KG1 (cell line): ENCODE measurements at places on chromosomes 6 and 20.

DNA sequence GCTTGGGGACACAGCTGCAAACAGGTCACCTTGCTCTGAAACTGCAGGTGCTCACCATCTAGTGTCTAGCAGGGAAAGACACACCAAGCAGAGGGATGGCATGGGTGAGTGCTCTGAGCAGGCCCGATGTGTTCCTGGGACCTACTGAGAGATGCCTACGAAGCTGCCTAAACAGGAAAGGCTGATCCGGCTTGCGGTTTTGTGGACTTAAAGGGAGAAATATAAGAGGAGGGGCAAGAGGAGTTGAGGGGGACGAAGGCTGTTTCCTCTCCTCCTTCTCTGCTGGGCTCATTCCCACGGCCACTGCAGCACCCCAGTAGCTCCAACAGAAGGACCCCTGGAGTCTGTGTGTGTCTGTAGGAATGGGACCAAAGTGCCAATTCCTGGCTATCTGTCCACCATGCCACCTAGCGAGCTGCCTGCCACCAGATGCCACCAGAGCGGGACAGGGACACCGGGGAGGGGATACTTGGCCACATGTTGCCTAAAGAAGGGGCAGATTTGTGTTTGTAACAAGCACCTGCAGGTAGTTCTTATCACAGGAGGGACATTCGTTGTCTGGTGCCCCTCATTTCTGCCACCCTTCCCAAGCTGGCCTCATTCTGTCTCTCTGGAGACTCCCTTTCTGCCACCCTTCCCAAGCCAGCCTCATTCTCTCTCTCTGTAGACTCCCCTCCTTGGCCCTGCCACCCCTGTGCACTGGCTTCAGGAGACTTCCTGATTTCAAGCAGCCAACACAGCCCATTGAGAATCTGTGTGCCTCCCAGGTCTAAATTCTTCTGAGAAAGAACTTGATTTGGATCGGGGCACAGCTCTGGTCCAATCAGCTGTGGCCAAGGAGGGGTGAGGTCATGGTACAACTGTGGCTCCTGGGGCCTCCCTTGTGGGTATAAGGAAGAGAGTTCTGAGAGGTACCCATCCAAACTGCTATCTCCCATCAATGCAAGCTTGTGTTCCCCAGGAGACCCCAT is 221.8 kb downstream of the ANKRD60 start:
- no peak for DNase-seq

DNA sequence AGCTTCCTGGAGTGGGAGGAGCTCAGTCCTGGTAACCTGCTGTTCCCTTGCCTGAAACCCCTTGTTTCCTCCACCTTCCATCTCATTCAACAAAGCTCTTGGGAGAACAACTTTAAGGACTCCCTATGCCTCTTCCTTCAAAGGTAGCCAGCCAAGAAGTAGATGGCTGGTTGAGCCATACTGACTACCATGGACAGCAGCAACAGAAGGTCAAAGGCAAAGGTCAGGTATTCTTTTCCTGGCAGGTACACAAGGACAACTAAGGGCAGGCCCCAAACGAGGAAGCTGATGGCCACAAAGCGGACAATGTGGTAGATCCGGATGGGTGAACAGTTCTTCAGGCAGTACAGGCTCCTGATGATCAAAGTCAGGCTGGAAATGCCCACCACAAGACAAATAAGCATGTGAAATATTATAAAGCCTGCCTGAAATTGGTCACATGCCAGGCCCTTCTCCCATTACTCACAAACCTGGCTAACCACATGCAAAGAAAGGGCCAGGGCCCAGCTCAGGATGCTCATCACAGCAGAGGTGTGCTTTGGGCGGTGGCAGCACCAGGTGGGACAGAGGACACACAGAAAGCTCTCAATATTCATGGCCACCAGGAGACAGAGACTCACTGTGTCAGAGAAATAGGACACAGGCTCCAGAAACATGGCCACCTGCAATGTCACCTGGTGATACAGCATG is 21.7 kb downstream of the UBD start:
- no peak for DNase-seq

DNA sequence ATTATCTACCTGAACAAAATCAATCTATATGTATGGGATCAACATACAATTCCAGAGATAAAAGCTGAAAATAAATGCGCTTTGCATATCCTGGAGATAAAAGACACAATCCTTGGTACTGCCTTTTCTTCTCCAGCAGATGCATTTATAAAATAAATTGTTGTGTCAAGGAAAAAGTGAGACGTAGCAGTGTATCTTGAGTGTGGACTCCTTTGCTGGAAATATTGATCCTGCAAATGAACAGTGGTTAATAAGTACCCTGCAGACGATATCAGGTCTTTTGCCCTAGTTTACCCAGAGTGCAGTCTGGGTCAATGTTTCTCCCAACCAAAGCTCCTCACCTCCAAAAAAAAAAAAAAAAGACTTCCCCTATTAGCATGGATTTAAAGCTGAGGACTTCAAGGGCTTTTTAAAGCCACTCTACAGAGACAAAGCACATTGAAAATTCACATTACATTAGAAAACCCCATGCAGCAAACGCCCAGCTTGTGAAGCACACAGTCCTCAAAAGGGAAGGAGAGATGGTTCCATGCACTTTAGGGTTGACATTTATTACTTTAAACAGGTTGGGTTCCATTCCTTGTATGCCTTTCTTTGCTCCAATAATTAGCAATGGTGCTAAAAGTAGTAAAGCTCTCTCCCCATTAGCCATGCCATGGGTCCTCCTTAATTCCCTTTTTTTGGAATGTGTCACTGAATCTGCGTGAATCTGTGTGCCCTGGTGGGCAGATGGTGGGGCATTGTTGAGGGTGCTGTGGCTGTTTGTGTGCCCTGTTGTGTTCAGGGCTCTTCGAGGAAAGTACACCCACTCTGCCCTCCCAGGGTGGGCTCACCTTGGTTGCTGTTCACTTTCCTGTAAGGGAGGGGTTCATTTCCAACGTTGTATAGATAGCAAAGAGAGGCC is 21.1 kb downstream of the FOXA2 start:
- no peak for DNase-seq

- DNase-seq = no peak
Measured at GRCh38 chr6:37696220-37696840, 1.4 kb downstream of the MDGA1 start.

- DNase-seq = no peak
Measured at GRCh38 chr6:169051371-169051770, 202.3 kb downstream of the THBS2 start.

DNA sequence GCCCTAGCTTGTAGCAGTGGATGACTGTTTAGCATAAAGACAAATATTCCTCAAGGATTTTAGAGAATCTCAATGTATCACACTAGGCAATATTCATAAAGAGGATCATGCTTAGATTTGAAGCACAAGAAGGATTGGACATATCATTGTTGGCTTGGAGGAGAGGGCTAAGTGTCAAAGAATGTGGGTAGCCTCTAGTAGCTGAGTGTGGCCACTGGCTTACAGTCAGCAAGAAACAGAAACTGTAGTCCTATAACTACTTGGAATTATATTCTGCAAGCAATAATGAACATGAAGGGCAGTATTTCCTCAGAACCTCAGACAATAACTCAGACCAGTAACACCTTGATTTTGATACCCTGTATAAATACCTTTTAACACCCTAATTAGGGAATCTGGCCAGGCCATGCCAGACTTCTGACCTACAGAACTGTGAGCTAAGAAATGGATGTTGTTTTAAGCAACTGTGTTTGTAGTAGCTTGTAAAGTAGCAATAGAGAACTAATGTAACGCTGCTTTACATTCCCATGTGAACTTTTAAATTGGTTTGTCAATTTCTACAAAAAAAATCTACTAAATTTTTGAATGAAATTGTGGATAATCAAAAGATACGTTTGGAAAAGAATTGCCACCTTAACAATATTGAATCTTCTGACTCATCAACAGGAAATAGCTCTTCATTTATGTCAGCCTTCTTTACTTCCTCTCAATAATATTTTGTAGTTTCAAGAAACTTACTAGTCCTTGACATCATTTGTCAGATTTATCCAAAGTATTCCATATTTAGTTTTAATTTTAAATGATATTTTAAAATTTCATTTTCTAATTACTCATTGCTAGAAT is 65.2 kb upstream of the RSPO3 start:
- no peak for DNase-seq

DNA sequence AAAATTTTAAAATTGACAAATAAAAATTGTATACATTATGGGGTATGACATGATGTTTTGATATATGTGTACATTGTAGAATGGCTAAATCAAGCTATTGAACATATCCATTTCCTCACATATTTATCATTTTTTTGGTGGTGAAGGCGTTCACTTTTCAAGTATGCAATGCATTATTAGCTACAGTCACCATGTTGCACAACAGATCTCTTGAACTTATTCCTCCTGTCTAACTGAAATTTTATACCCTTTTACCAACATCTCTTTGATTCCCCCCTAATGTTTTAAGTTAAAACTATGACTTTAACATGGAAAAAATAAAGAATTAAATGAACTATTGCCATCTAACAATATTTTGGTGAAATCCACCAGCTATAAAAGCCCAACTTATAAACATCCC is 65.2 kb upstream of the UST start:
- DNase-seq = no peak

DNA sequence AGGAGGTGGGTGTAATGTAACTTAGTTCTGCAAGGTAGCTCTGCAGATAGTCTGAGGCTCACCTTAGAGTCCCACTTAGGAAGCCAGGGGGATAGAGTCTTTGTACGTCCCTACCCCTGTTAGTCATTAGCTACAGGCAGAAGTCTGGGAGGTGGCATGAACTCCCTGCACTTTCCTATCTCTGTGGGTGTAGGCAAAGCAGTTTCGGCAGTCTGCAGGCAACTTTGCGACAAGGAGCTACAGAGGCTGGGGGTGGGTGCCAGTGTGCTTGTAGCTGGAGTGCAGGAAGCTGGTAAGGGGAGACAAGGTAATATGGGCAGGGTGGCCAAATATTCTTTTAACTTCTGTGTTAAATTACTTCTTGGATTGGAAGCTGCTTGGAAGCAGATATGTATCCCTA is 45.7 kb downstream of the NKAIN2 start:
- DNase-seq = no peak
